ENCODE measurements at places on chromosomes 12 and 14.
A peak's percentile ranks its signal among the peaks of the same experiment; 100 is the strongest.

- peak; percentile 68 for DNase-seq
Observed at GRCh38 chr12:106345746-106346145, 11.8 kb upstream of the POLR3B start.

DNA sequence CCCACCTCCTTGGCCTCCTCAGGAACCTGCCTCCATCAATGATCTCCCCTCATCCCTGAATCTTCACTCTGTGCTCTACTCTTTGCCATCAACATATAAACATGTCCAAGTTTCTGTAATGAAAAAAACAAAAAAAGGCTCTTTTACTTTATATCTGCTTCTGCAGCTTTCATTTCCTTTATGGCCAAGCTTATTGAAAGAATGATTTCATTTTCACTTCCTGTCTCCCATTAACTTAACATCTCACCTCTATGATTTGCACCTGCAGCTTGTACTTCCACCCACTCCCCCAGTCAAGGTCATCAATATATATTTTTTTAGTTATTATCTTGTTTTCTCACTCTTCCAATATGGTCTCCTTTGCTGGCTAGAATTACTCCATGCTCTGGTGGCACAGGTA is 15.6 kb upstream of the RNU6-7 start:
- DNase-seq: no peak

- no peak for DNase-seq
Observed at GRCh38 chr14:61063461-61063860, 82.4 kb downstream of the SLC38A6 start.

- DNase-seq: no peak
Observed at GRCh38 chr12:10574307-10574706, 39.1 kb downstream of the MAGOHB start.

GRCh38 chr14:23620177-23620702 is 15.9 kb upstream of the DHRS2 start:
- DNase-seq: no peak

DNA sequence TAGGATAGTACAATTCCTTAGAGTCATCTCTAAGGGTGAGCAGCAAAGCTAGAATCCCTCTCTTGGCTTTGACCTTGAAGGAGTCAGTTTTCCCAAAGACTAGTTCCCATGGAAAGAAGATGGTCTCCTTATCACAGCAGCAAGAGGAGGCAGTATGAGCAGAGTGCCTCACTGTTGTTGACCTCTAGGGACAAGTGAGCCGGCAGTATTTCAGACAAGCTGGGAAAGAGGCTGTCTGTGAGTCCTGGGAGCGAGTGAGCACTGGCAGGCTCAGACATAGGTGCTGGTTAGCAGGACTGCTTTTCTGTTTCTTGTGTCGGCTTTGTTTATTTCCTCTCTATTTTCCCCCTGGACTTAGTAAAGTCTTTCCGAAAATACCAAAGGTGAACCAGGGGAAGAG is 60.7 kb downstream of the NTF3 start:
- no peak for DNase-seq

- DNase-seq: no peak
Observed at GRCh38 chr12:12315838-12316237, 34.2 kb downstream of the MANSC1 start.

- no peak for DNase-seq
Observed at GRCh38 chr12:93081810-93082165, 152.7 kb upstream of the EEA1 start.

GRCh38 chr12:53231921-53232645 is at the start of gene RARG:
Gene RARG, minus strand, starts transcription at chr12:53232209. Its CDS starts 4,664 bp downstream, at chr12:53227545.
- peak; percentile 87 for DNase-seq
